Fibroblast of skin of right biceps (primary cell): ENCODE measurements at places on chromosomes 1 and 21.

DNA sequence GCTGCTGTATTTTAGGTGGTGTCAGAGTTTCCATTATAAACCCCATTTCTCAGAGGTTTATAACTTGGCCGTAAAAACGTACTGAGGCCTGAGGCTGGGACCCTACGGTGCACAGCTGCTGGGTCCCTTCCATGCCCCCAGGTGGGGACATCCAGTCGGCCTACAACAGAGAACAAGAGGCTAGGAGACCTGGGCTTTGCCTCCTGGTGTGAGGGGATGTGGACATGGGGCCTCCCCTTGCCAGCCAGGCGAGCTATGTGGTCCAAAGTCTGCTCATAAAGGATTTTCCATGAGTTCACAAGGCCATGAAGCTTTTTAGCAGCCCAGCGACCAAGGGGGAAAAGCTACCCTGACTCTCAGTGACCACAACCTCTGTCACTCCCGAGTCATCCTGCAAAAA lies 261.5 kb upstream of the VAMP3 start:
- no peak for DNase-seq

DNA sequence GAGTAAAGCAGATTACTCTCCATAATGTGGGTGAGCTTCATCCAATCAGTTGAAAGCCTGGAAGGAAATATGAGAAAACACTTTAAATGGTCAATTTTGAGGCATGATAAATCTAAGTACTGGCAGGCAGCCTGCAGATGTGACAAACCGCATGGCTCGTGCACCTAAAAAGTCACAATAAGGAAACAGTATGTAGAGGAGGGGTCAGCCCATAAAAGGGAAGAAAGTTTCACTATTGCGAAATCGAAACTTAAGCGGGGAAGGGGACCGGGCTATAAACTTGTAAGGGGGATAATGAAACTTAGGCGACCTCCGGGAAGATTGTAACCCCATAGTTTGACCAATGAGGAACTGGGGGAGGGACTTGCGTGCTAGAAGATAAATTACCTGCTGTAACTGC lies 109.8 kb downstream of the PLPPR4 start:
- no peak for DNase-seq

DNA sequence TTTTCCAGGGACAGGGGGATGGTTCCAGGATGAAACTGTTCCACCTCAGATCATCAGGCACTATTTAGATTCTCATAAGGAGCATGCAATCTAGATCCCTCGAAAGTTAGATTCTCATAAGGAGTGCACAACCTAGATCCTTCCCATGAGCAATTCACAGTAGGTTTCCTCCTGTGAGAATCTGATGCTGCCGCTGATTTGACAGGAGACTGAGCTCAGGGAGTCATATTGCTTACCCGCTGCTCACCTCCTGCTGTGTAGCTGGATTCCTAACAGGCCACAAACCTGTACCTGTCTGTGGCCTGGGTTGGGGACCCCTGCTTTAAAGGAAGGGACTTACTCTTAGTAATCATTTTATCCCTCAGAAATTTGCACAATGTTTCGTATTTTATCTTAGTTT lies 9.3 kb downstream of the CTH start:
- DNase-seq, result no peak

DNA sequence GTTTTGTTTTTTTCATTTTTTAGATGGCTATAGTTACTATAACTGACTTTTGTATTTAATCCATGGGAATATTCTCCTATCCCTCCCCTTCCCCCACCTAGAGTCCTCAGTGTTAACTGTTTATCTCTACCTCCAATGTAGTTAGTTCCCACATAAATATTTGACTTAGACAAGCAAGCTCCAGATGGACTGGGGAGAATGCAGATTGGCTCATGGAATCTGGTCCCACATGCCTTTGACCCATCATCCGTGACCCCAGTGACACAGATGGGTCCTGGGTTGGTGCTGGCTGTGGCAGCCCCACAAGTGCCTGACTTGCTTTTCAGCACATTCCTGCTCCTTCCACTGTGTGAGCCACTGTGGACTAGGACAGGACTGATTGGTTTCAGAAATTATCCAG lies 41.8 kb downstream of the ATP2B4 start:
- no peak for DNase-seq

- DNase-seq, result no peak
Measured at GRCh38 chr1:228544021-228544850, 57.1 kb downstream of the RNF187 start.
